ENCODE measurements at places on chromosomes 4 and X. TPM values are rescaled to one million over a fixed set of nuclear protein-coding genes. Genes with fewer than 3 reads are reported as not detected.

The USP51 gene
- 1.7 TPM for total RNA-seq

The RNF175 gene
- total RNA-seq, result 2.2 TPM

The F8A3 gene
- 5.2 TPM for total RNA-seq

The CT55 gene
- not detected for total RNA-seq

The ENOPH1 gene
- total RNA-seq, result 16.0 TPM

The SRD5A3 gene
- 25.5 TPM for total RNA-seq

The ADH1B gene
- total RNA-seq, result 891 TPM

The HERC5 gene
- 5.4 TPM for total RNA-seq

All from vagina (tissue), 2 donors.